ENCODE measurements at places on chromosomes 6 and 20. TPM values are rescaled to one million over a fixed set of nuclear protein-coding genes. Genes with fewer than 3 reads are reported as not detected.

GRCh38 chr20:23350904-23351838 lies 580 bp downstream of the NXT1 start:
- peak; percentile 61 for DNase-seq

DNA sequence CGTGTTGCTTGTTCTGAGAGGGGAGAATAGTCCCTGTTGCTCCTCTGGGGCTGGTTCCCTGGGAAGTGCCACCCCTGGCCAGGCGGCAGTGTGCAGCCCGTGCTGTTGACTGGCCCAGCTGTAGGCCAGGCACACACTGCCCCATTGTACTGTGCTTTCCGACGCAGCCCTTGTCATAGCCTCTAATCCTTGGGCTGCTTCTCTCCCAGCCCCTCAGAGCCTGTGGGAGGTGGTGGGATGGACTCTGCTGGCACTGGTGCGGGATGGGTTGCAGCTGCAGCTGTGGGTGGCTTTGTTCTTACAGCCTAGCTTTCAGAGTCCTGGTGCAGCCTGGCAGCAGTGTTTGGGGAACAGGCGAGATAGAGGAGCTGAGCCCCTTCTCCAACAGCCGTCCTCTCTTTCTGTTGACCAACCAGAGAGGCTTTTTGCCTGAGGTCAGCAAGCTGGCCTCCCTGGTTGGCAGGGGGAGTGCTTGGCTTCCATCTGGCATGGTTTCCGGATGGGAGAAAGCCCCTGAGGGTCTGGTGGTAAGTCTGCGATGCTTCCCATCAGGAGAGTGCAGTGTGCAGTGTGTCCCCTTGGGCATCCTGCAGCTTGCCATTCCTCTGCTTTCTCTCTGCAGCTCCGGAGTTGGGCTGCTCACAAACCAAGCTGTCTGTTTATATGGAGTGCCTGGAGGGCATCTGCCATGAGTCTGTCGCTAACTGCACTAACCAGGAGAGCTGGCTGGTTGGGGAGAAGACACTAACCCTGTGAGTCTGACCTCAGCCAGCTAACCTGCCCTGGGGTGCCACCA lies 12.1 kb downstream of the TJAP1 start:
- DNase-seq: no peak

The FAM209B gene
- 0.26 TPM for total RNA-seq

The PRL gene
- total RNA-seq: not detected

The GSTA5 gene
- not detected for total RNA-seq

The COL9A1 gene
- not detected for total RNA-seq

Data from bronchial epithelial cell (primary cell).